ENCODE measurements at places on chromosomes 12 and 14. TPM values are rescaled to one million over a fixed set of nuclear protein-coding genes. Genes with fewer than 3 reads are reported as not detected.
A peak's percentile ranks its signal among the peaks of the same experiment; 100 is the strongest.

- DNase-seq, result no peak
These were observed 6.9 kb upstream of the CMKLR1 start for GRCh38 chr12:108345716-108346633.

DNA sequence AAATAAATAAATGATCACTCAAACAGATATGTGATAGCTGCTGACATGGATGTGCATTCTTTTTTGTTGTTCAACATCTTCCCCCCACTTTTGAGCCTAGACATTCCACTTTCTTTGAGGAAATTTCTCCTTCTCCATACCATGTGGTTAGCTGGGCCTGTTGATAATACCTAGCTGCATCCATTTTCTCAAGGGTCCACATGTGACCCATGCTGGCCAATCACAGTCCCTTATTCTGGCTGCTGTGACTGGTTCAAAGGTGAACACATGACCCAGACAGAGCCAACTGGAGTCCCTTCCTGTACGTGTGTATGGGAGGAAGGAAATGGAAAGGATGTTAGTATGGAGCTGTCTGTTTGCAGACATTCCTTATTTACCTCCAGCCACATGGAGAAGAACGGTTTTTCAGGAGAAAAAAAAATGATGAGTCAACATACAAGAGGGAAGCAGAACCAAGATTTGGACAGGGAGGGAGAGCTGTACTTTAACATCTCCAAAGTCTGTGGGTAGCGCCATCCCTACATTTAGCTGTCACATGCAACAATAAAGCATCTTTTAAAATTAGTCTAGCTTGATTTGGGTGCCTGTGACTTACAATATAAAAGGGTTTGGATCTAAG lies 391.7 kb upstream of the TBX3 start:
- DNase-seq, result no peak

DNA sequence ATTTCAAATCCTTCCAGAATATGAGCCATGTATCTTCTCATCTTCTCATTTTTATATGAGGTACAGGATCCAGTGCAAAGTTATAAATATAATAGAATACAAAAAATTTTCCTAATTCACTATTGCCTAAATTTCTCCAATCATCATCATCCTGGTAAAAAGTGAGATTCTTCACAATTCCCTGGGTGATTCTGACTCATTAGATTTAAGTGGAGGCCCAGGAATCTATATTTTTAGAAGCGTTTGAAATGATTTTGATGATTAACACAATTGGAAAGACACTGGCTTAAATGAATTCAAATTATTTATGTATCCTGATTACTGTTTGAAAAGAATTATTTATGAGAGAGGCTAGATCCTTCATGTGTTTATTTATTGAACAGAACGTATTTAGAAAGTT lies 380.3 kb upstream of the PDE3A start:
- DNase-seq, result no peak

DNA sequence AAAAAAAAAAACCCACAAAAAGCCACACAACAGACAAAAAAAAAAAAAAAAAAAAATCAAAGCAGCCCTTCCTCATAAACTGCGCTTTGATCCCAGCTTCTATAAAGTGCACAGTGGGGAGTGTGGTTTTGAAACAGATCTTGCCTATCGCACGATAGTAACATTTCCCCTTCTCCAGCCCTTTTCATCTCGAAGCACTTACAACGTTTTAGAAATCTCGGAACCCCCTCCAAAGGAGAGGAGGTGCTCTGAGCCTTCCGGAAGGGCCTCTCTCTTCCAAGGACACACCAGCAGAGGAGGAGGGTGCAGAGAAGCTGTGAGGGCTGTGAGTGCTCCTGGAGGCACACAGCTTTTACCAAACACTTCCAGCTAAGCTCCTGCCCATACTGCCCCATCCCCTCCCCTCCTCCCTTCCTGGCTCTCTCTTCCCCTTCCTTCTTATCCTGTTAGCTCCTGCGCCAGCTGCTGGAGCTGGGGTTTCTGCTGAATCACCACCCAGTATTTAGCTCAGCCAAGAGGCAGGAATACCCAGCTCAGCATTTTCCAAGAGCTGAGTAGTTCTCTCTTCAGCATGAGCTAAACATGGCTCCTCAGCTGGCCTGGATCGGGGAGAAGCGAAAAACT lies 28.4 kb downstream of the SLC7A8 start:
- DNase-seq, result peak; percentile 85

The M6PR gene
- 166 TPM for total RNA-seq

The MNAT1 gene
- 46.9 TPM for total RNA-seq

The GPR135 gene
- 6.7 TPM for total RNA-seq

Measured in astrocyte (in vitro differentiated cells and primary cell).